ENCODE measurements at places on chromosomes 3 and 15.

GRCh38 chr3:15635121-15635661 is 33.6 kb downstream of the BTD start:
- no peak for DNase-seq

GRCh38 chr15:42608110-42608531 is 32.7 kb downstream of the STARD9 start:
- DNase-seq: no peak

DNA sequence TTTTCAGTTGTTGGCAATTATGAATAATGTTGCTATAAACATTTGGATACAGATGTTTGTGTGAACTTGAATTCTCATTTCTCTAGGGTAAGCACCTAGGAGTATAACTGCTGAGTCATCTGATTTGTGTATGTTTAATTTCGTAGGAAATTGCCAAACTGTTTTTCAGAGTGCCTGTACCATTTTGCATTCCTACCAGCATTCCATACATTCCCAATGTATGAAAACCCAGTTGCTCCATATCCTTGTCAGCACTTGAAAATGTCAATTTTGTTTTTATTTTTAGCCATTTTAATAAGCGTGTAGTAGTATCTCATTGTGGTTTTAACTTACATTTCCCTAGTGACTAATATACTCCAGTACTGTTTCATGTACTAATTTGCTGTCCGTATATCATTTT is 98.5 kb upstream of the TSC22D2 start:
- DNase-seq: no peak

DNA sequence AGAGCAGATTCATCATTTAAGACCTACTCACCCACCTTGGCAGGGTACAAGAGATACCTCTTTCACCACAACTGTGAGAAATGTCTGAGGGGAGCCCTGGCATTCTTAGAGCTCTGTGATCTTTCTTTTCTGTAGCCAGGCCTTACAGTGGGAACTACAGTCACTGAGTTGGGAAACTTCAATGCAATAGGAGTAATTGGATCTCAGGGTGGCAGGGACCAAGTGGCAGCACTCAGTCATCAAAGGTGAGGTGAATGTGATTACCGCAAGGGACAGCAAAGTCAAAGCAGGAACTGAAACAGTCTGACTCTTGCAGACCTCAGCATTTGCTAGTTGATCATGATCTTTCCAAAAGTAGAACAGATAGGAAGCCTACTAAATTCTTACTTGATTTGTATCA is 7.2 kb upstream of the MCF2L2 start:
- DNase-seq: no peak

GRCh38 chr15:42490291-42490670 is 660 bp downstream of the ZNF106 start:
- DNase-seq: no peak

DNA sequence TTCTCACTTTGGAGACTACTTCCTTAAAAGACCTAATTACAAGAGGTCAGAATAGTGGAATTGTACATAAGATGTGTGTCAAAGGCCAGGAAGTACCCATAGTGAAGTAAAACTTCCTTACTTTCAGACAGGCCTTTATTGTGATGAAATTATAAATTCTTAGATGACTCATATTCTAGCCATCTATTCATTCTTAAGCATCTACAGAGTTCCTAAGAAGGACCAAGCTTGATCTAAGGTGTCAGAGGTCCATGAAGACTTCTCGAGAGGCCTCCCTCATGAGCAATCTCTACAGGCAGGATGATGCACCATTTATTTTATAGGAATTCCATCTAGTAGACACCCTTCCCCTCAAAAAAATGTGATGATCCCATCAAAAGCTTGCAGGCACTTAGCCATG is 493.3 kb downstream of the MAGI1 start:
- no peak for DNase-seq

DNA sequence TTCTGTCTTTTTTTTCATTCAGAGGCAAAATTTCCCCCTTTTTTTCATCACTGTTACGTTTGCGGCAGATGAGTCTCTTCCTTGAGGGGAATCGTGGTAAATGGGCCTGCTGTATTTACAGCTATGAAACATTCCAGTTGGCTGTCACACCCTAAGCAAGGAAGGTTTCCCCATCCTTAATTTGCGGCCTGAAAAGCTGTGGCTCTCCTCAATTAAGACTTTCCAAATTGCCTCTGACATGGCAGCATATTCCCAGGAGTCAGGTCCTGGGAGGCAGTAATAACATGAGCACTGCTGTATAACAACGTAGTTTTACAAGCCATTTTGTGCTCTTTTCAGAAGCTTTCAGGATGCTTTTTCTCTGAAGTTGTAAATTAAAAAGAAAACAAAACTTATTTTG is 420.9 kb downstream of the LPP start:
- DNase-seq: no peak

GRCh38 chr3:186760141-186760833 is 23.1 kb upstream of the EIF4A2 start:
- DNase-seq: no peak

- DNase-seq: no peak
These were observed 7.9 kb downstream of the FAH start for GRCh38 chr15:80160570-80161156.

DNA sequence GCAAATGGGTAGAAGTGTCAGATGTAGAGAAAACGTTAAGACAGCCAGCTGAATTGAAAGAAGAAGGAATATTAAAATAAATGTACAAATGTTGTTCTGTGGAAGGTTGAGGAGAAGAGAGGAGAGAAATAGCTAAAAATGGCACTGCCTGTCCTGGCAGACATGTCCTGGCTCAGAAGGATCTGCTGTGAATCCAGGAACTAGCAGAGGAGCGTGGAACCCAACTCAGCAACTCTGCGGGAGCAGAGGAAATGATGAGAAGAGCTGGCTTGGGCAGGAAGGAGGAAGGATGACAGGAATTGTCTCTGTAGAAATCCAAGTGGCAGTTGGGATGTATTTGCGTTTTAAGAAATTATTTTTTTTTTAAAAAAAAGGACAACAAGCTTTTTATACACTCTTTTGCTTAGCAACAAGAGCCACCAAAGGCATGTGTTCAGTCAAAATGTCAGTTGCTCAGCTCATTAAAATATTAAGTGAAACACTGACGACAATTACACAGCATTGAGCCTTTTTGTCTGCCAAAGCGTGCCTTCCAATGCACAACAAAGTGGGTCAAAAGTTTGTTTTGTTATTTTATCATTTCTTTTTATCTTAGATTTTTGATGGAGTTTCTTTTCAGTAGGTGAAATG is 16.1 kb downstream of the NANOGP8 start:
- no peak for DNase-seq

- no peak for DNase-seq
These were observed 136.0 kb downstream of the MECOM start for GRCh38 chr3:169527507-169527906.

DNA sequence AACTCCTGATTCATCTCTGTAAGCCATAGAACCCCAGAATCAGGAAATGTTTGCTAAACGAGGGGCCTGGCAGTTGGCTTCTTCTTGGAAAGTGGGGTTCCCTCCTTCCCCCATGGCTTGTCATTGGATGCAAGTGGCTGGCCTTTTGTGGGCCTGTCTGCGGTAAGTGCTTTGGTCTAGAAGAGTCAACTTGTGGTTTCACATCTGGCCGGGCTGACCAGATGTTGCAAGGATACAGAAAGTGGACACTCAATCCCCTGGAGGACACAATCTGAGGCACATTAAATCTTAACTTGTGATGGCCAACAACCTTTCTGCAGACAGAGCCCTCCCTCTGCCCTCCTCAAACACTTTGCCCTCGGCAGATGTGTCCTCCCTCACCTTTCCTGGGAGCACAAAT is 1.1 kb downstream of the FAH start:
- no peak for DNase-seq

GRCh38 chr15:85717212-85717611 is 77.5 kb downstream of the KLHL25 start:
- DNase-seq: no peak

DNA sequence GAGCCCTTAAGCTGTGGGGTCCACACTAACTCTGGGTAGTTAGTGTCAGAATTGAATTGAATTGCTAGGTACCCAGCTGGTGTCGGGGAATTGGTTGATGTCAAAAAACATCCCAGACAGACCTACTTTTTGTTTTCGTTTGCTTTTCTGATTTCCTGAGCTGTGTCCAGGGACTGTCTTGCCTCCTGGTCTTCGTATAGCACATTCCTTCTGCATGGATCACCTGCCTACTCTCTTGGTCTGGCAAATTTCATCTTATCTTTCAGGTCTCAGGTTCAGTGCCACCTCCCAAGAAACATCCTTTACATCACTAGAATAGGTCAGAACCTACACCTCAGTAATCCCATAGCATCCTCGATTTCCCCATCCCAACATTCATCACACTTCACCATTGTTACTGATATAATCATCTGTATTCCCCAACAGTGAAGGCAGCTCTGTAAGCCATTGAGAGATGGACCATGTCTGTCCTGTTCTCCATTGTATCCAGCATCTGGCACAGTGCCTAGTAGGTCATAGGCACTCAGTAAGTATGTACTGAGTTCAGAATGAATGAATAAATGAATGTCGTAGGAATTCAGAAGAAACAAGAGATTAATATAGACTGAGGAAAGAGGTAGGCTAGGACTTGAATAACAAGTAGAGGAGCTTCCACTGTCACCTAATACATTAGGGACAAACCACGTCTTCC is 81.2 kb downstream of the ANP32A start:
- no peak for DNase-seq

- no peak for DNase-seq
These were observed 109.2 kb downstream of the TMEM266 start for GRCh38 chr15:76169018-76169417.

- no peak for DNase-seq
These were observed 105.0 kb downstream of the KLHL25 start for GRCh38 chr15:85689729-85690128.
